ENCODE measurements at places on chromosomes 7 and 10.

- DNase-seq, result no peak
Observed at GRCh38 chr10:114386452-114386851, 17.9 kb downstream of the AFAP1L2 start.

- no peak for DNase-seq
Observed at GRCh38 chr10:6748029-6748428, 168.0 kb upstream of the PRKCQ start.

DNA sequence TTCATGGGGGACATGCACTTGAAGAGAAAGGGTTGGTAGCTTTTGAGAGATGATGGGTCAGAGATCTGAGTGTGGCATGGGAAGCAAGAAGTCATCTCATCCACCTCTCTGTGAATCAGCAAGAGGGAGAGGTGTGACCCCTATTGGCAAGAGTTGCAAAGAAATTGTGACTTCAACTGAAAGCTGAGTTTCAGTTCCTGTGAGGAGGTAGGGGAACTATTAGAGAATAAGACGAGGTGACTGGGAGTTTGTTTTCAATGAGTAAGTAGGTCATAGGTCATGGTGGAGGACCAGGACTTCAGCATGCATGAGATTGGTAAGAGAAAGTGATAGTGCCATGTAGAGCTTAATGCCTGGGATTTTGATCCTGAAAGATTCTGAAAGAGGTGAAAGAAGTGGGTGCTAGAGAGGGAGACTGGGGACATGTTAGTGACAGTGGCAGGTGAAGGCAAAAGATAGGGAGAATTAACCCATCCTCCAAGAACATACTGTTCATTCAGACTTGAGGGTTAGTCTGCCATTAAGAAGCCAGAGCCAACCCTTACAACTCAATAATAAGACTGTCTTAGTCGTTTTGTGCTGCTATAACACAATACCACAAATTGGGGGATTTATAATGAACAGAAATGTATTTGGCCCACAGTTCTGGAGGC is 75.5 kb upstream of the CAPZA2 start:
- no peak for DNase-seq

- DNase-seq, result no peak
Observed at GRCh38 chr7:20306180-20306946, 24.3 kb upstream of the ITGB8 start.

DNA sequence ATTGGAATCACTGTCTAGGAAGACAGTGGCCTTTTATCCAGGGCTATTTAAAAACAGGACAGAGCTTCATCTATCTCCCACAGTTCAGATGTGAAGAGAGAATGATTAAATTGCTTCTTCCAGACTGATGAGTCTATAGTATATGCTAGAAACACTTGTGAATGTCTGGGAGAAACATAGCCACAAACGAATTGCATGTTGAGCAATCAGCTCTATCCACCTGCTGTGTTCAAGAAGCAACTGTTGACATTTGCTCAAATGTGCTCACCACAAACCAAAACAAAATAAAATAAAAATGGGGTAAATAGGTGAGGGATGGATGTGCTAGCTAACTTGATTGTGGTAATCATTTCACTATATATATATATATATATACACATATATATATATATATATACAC is 195.1 kb downstream of the HECW1 start:
- no peak for DNase-seq

DNA sequence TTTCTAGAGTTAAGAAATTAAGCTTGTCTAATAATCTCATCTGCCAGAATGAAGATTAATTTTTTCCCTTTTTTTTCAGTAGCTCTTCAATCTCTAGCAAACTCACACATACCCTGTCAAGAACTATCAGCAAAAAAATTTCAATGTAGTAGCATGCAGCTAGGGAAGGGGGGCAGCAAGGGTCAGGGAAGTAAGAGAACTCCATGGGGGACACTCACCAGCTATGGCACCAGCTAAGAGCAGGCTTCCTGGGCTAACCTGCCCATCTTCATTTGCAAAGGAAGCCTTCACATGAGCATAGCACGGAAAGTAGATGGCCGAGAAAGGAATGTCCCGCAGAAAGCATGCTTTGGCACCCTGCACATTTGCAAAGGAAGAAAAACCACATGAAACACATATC is 190.4 kb downstream of the SLC25A13 start:
- DNase-seq, result no peak

- DNase-seq, result no peak
Observed at GRCh38 chr7:103325744-103326143, 18.8 kb downstream of the DNAJC2 start.

DNA sequence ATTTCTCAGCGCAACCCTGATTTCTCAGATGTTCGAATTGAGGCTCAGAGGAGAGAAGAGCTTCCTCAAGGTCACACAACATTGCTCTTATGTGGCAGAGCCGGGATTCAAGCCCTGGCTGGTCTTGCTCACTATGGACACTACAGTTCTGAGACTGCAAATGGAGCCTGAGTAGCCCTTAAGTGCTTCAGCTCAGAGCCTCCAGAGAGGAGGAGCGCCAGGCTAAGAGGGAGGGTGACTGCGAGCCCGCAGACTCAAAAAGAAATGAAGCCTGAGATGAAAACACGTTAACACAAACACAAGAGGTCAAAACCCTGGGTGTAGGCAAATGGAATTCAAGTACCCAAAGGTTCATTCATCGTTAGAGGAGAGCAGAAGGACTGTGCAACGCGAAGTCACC is 13.9 kb downstream of the ARHGAP22 start:
- no peak for DNase-seq

- no peak for DNase-seq
Observed at GRCh38 chr7:36474283-36475010, 84.8 kb downstream of the ANLN start.

GRCh38 chr10:97059006-97059871 is 126.5 kb downstream of the SLIT1 start:
- no peak for DNase-seq

DNA sequence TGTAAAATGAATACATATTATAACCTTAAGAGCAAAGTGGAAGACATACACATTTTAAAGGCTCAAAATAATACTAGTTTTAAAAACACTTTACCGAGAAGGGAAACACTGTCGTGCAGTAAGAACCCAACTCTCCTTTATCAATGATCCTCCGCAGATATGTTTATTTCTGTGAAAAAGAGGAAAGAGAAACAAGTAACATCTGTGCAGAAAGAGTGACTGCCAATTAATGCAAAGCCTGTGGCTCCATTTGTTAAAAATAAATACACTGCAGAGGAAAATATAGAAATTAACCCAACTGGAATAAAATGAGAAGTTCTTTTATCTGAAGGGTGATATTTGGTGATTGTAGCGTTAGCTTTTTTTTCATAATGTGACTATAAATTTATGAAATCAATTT is 62.7 kb downstream of the HGF start:
- DNase-seq, result no peak

DNA sequence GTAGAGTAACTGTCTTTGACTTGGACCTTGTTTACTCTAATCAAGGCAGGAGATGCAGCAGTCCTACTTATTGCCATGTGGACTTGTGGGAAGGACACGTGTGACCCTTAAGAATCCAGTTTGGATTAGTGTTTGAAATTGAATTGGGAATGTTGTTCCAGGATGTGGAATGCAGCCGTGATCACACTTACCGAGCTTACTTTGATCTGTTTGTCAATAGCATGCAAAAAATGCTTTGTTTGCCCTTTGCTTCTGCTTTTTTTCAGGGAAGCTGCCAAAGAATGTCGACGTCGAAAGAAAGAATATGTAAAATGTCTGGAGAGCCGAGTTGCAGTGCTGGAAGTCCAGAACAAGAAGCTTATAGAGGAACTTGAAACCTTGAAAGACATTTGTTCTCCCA is 84.7 kb downstream of the CREM start:
- no peak for DNase-seq

DNA sequence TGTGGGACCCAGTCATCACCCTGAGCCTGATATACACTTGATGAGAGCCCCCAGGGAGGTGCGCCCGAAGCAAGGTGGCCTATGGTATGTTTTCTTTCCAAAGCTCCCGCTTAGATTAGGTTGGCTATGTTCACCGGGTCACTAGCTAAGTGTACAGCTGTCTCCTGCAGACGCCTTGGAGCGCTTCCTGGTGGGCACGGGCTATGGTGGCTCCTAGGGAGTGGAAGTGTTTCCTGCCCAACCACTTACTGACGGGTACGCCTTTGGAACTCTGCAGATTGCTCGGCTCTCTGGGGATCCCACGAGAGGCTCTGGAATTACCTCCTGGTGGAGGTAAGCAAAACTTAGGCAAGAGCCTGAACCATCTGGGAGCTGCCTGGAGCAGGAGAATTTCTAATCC is 83.6 kb upstream of the CXCL12 start:
- no peak for DNase-seq

GRCh38 chr7:130473289-130473688 is 18.6 kb upstream of the MEST start:
- no peak for DNase-seq

DNA sequence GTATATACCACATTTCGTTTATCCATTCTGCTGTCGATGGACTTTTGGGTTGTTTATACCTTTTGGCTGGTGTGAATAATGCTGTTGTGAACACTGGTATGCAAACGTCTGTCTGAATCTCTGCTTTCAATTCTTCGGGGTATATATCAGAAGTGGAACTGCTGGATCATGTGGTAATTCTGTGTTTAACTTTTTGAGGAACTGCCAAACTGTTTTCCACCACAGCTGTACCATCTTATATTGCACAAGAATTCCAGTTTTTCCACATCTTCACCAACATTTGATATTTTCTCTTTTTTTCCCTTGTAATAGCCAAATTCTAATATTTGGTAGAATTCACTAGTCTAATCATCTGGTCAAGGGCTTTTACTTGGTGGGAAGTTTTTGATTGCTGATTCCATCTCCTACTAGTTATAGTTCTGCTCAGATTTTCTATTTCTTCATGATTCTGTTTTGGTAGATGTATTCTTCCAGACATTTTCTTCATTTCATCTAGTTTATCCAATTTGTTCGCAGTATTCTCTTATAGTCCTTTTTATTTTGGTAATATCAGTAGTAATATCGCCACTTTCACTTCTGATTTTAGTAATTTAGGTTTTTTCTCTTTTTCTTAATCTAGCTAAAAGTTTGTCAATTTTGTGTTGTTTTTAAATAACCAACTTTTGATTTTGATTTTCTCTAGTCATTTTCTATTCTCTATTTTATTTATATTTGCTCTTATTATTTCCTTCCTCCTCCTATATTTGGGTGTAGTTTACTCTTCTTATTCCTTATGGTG is 271.2 kb downstream of the ZEB1 start:
- DNase-seq, result no peak

DNA sequence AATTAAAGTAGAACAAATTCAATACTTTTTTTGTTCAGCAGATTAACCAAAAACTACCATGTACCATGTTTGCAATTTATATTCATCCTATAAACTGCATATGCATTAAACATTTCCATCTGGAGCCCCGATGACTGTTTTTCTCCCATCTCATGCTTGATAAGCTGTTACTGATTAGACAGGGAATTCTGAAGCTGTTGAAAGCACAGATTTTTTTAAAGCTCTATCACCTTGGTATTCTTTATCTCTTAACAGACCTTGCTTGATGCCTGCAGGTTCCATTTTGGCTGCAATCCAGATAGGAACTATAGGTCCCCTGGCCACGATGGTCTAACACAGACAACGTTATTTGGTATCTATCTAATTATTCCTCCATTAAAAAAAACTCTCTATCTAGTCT is 961.7 kb downstream of the CNTNAP2 start:
- no peak for DNase-seq

- no peak for DNase-seq
Observed at GRCh38 chr7:143286522-143286890, 1.6 kb upstream of the CASP2 start.

- no peak for DNase-seq
Observed at GRCh38 chr7:43139137-43139536, 26.7 kb downstream of the HECW1 start.

DNA sequence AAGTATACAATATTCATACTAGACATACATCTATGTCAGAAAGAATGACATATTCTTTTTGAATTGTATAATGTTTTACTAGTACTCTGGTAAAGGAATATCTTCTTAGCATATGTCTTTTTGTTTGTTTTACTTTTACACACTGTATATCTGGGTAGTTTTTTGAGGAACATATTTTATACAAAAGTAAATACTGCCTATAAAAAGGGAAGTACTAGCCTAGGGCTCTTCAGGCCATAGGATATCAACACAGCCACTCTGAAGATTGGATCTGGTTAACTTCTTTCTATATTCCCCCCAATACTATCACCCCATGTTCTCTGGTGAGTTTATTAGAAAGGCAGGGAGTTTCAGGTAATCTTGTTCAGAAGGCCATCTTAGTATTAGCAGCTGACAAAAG is 134.6 kb downstream of the ZNF438 start:
- DNase-seq, result no peak

DNA sequence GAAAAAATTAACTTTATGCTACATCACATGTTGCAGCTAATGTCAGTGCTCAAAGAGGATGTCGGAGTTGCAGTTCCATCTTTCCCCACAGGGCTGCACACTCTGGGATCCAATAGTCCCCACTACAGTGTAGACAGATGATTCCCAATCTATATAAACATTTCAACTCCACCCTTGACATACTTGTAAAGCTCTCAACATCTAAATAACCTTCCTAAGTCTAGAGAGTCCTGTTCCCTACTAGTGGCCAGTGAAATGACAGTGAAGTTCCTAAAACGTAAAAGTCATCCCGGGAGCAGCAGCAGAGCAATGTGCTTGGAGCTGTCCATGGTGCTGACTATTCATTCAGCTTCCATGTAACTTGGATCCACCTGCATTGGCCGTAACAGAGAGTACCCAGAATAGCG is 145.1 kb downstream of the GRM8 start:
- no peak for DNase-seq

- no peak for DNase-seq
Observed at GRCh38 chr7:85041605-85042216, 145.1 kb downstream of the SEMA3D start.

GRCh38 chr7:140686921-140687320 is 9.6 kb upstream of the NDUFB2 start:
- no peak for DNase-seq

- DNase-seq, result no peak
Observed at GRCh38 chr10:15053061-15053460, 9.3 kb downstream of the OLAH start.

- DNase-seq, result no peak
Observed at GRCh38 chr10:101061624-101062231, at the start of gene KAZALD1. Gene KAZALD1 (plus strand): TSS chr10:101061989. CDS start chr10:101062593, 604 bp downstream.

- peak; percentile 91 for DNase-seq
Observed at GRCh38 chr10:118046395-118047156, at the start of gene RAB11FIP2. Gene RAB11FIP2 (minus strand): TSS chr10:118046941. CDS start chr10:118046163, 778 bp downstream.

- no peak for DNase-seq
Observed at GRCh38 chr7:150855476-150856302, 3.4 kb downstream of the AOC1 start.

- DNase-seq, result no peak
Observed at GRCh38 chr7:88888684-88889083, 93.1 kb upstream of the TEX47 start.

GRCh38 chr10:72692994-72693781 is 1.2 kb downstream of the MCU start:
- DNase-seq, result no peak

GRCh38 chr7:110010359-110010758 is 1080.6 kb upstream of the LRRN3 start:
- no peak for DNase-seq

DNA sequence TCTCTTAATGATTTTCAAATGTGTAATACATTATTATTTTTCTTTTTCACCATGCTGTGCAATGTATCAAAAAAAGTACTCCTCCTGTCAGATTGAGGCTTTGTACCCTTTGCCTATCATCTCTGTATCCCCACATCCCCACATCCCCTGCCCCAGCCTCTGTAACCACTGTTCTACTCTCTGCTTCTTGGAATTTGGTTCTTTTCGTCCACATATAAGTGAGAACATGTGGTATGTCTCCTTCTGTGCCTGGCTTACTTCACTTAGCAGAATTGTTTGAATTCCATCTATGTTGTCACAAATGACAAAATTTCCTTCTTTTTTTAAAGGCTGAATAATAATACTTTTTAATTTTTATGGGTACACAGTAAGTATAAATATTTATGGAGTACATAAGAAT is 13.8 kb downstream of the TAF3 start:
- no peak for DNase-seq

Measured in NCI-H510A (cell line).